Small intestine (tissue), 16 donors: ENCODE measurements at places on chromosomes 5 and 9.

DNA sequence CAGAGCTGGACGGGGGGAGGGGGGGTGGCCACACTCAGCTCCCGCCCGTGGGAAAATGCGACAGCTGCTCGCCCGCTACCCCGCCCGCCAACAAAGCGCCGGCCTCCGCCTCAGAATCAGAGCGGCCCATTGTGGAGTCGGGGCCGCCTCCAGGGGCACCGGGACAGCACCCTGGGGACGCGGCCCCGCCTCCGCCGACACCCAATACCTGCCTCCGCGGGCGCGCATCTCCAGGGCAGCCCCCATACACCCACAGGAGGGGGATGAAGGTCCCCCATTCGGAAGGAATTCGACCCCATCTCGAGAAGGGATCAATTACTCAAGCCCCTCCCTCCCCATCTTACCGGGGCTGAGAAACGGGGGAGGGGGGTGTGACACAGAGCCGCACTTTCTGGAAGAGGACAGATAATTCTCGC is 1.3 kb downstream of the NOTCH1 start:
- peak overlapping the region; percentile 84 for H3K4me3 ChIP-seq
- H3K36me3 ChIP-seq = peaks cover 2% of the 10 kb centered on the region
- peak; percentile 59 for DNase-seq
- peaks cover 10% of the 10 kb centered on the region for H3K4me1 ChIP-seq

GRCh38 chr5:17302604-17303003 is 85.2 kb downstream of the BASP1 start:
- no peak overlapping the region for H3K27ac ChIP-seq

GRCh38 chr5:37370864-37371726 is at the start of gene NUP155:
Gene NUP155, minus strand, starts transcription at chr5:37371106. Its CDS starts 129 bp downstream, at chr5:37370977.
- peak; percentile 98 for DNase-seq
- peaks cover 7% of the 10 kb centered on the region for H3K4me1 ChIP-seq
- H3K36me3 ChIP-seq = peaks cover 2% of the 10 kb centered on the region
- H3K27ac ChIP-seq = peak within 1 kb of the TSS; percentile 78

DNA sequence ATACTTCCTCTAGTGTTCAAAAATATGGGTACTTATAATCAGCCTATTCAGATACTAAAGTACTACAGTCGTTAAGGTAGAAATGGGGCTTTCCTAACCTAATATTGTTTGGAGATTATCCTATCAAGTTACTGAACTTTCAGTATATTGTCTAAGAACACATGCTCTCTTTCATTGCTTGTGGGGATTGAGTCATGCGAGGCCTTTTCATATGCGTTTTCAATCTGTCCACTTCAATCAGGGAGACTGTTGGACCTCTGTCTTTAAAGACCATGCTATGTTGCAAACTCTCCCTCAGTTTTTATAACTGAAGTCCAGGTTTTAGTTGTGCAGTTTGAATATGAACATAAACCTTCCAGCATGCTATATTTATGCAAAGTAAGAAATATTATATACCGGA is 15.0 kb downstream of the PRR16 start:
- H3K36me3 ChIP-seq = no peaks in the 10 kb centered on the region
- H3K27me3 ChIP-seq = no peaks in the 10 kb centered on the region
- H3K27ac ChIP-seq = no peak overlapping the region
- no peak for DNase-seq
- H3K4me1 ChIP-seq = no peaks in the 10 kb centered on the region

- no peaks in the 10 kb centered on the region for H3K4me1 ChIP-seq
- no peak for DNase-seq
- H3K27ac ChIP-seq = no peak overlapping the region
- H3K36me3 ChIP-seq = no peaks in the 10 kb centered on the region
- H3K4me3 ChIP-seq = no peak overlapping the region
These were observed 47.7 kb upstream of the ATP10B start for GRCh38 chr5:160899735-160900134.

- H3K27ac ChIP-seq = no peak overlapping the region
- no peak for DNase-seq
- no peaks in the 10 kb centered on the region for H3K4me1 ChIP-seq
- H3K27me3 ChIP-seq = no peaks in the 10 kb centered on the region
- no peak overlapping the region for H3K4me3 ChIP-seq
- no peaks in the 10 kb centered on the region for H3K36me3 ChIP-seq
These were observed 40.4 kb downstream of the COL5A1 start for GRCh38 chr9:134682026-134682425.

- no peaks in the 10 kb centered on the region for H3K36me3 ChIP-seq
- H3K4me1 ChIP-seq = no peaks in the 10 kb centered on the region
- H3K27me3 ChIP-seq = no peaks in the 10 kb centered on the region
- DNase-seq = no peak
These were observed 301.6 kb upstream of the PDE4D start for GRCh38 chr5:60195083-60195482.

DNA sequence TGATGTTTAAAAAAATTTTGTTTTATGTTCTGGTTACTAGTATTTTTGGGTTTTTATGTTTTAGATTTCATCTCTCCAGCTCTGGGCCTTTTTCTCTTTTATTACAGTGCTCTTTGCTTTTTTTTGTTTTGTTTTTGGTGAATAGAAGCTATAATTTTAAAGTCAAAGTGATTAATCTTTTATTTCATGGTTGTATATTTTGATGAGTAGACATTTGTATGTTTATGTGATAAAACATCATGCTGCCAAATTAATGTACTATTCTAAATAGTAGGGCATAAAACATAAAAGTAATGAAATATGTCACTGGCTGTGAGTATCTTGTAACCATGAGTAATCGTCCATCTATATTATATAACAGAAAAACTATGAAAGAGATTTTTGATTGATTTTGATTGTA is 93.9 kb downstream of the PDE8B start:
- H3K27ac ChIP-seq = no peak overlapping the region
- no peak overlapping the region for H3K4me3 ChIP-seq
- no peaks in the 10 kb centered on the region for H3K36me3 ChIP-seq
- no peak for DNase-seq
- no peaks in the 10 kb centered on the region for H3K4me1 ChIP-seq

GRCh38 chr9:94110821-94111252 is 26.6 kb downstream of the PTPDC1 start:
- H3K4me1 ChIP-seq = no peaks in the 10 kb centered on the region
- H3K36me3 ChIP-seq = no peaks in the 10 kb centered on the region
- no peaks in the 10 kb centered on the region for H3K27me3 ChIP-seq
- H3K4me3 ChIP-seq = no peak overlapping the region

DNA sequence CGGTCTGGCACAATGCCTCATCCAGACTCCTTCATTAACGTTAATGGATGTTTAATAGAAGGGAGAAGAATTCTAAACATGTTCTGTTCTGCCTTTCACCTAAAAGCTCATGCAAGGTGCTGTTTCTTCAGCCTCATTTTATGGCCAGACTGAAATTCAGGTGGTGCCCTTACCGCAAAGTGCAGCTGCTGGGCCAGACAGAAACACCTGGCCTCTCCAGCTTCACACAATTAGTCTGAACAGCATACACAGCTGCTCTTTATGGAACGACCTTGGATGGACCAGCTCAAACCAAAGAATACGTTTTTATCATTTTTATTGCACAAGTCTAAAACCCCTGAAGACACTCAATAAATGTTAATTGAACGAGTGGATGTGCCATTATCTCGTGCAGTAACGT is 4.6 kb downstream of the SNCAIP start:
- peak; percentile 12 for DNase-seq
- no peaks in the 10 kb centered on the region for H3K4me1 ChIP-seq
- H3K27me3 ChIP-seq = peaks cover 18% of the 10 kb centered on the region
- no peak overlapping the region for H3K4me3 ChIP-seq
- no peak overlapping the region for H3K27ac ChIP-seq

- H3K27me3 ChIP-seq = no peaks in the 10 kb centered on the region
These were observed 28.1 kb downstream of the CPEB4 start for GRCh38 chr5:173916233-173916632.

GRCh38 chr9:37531699-37532098 is 44.5 kb downstream of the FBXO10 start:
- no peak for DNase-seq
- H3K4me3 ChIP-seq = no peak overlapping the region
- no peaks in the 10 kb centered on the region for H3K27me3 ChIP-seq
- H3K27ac ChIP-seq = peak overlapping the region; percentile 87

- DNase-seq = no peak
- H3K27ac ChIP-seq = no peak overlapping the region
- H3K27me3 ChIP-seq = no peaks in the 10 kb centered on the region
- H3K4me3 ChIP-seq = no peak overlapping the region
These were observed 668.6 kb downstream of the EFNA5 start for GRCh38 chr5:107002115-107002514.

- H3K4me1 ChIP-seq = no peaks in the 10 kb centered on the region
- no peak for DNase-seq
- H3K27ac ChIP-seq = no peak overlapping the region
- no peaks in the 10 kb centered on the region for H3K36me3 ChIP-seq
- H3K4me3 ChIP-seq = no peak overlapping the region
These were observed 29.3 kb upstream of the HSPB3 start for GRCh38 chr5:54426209-54426608.

DNA sequence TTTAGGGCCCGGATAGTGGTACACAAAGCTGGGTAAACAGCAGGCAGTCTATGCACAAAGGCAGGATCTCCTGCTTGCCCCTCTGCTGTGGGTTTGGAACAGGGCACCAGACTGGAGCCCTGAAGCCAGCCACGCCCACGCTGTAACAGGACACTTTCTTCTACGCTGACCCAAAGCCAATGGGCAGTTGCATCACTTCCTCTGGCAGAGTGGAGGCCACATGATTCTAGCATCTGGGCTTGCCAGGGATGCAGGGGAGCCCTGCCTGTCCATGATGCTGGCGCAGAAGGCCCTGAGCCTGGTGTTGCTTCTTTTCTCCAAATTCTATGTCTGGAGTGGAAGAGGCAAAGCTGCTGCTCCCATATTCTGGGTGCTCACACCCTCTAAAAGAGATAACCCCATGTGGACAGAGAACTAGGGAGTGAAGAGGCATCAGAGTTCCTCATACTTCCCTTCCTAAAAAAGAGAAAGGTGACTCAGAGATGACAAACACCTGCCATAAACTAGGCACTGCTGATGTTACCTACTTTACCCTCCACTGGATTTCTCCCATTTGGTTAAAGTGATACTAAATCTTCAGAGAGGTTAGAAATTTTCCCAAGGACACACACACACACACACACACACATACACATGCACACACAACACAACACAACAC is 260.3 kb upstream of the KLF4 start:
- no peaks in the 10 kb centered on the region for H3K36me3 ChIP-seq
- no peak overlapping the region for H3K4me3 ChIP-seq
- H3K27me3 ChIP-seq = no peaks in the 10 kb centered on the region

DNA sequence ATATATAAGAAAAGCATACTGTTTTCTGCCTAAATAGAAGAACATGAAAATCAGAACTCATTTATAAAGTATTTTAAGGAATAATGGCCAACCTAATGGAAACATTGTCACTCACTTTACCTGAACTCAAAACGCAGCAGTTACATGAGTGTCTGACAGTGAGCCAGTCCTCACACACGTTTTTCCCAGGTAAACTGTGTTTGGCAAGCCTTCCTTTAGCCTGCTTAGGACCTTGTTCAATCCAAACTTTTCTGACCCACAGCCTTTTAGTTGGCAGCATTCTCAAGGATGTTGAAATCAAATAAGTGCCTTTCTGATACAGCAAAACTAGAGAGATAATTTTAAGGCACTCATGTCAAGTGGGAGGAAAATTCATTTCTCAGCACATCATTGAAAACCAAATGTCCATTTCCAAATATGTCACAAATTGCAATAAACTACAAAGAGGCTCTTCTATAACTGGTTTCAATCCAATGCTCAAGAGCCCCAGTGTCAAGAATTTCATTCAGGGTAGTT is 83.5 kb upstream of the SPDL1 start:
- no peak overlapping the region for H3K4me3 ChIP-seq
- H3K27ac ChIP-seq = no peak overlapping the region
- no peaks in the 10 kb centered on the region for H3K27me3 ChIP-seq
- H3K4me1 ChIP-seq = no peaks in the 10 kb centered on the region

- no peaks in the 10 kb centered on the region for H3K4me1 ChIP-seq
- no peak overlapping the region for H3K27ac ChIP-seq
- no peaks in the 10 kb centered on the region for H3K27me3 ChIP-seq
- H3K36me3 ChIP-seq = peaks cover 2% of the 10 kb centered on the region
These were observed 82.4 kb downstream of the FREM1 start for GRCh38 chr9:14827805-14828204.
